ENCODE measurements at places on chromosomes 6 and 20.

DNA sequence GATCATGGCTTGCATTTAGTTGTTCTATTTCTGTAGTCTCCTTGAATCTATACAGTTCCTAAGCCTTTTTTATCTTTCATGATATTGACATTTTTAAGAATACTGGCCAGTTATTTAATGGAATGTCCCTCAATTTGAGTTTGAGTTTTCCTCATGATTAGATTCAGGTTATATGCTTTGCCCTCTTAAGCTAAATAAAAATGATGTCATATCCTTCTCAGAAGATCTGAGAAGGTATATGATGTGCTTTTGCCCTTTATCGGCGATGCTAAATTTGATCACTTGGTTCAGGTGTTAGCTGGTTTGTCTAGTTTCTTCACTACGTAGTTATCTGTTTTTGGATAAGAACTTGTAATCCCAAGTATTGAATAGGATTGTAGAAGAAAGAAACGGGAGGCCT, 509.8 kb upstream of the SOX4 start:
- no peak for DNase-seq

- no peak for DNase-seq
These were observed 98.6 kb downstream of the CDH4 start for GRCh38 chr20:61350500-61351250.

DNA sequence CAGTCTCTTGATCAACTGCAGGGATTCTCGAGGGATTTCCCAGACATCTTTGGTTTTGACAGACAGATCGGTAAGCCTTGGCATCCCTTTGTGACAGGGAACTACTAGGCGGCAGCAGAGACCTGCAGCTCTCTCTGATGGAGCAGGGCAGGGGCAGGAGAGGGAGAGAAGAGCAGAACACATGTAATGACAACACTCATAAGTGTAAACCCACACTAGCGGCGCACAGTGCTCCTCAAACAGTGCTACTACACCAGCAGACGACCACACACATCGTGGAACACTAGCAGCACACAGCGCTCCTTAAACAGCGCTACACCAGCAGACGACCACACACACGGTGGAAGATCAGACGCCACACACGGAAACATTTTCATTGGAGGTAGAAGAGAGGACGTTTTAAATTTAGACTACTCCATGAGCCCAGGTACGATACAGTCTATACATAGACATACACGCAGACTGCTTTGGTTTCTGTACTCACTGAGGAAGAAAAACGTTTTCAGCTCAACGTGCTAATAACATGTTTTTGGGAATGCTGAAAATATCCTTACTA, 94.5 kb upstream of the TRAF3IP2 start:
- DNase-seq: no peak

GRCh38 chr20:45470262-45470931, 844 bp downstream of the WFDC2 start:
- no peak for DNase-seq

DNA sequence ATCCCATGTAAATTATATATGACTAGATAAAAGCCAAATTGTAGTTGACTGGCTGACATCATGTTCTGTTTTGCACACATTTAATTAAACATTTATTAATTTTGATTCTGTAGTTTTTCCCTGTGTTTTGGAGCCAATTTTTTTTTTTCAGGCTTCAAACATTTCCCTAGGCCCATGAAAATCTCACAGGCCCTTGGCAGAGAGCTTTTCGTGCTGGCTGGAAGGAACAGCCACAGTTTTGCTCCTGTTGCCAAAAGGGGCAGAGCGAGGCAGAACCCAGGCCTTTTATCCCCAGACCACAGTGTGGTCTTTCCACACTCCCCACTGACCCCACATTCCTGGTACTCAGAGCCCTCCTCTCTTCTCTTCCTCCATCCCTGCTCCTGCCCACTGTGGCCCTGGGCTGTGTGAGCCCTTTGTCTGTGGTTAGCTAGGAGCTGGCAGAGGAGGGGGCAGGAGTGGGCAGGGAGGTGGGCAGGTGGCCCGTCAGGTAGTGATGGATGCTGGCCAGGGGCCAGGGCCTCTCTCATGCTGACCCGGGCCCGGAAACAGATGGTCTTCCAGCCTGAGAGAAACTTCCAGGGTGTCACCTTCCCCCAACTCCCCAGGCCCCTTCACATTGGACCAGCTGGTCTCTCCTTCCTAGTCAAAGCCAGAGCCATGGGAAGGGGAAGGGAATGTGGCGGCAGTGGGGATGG, 19.4 kb upstream of the CCM2L start:
- DNase-seq: no peak

DNA sequence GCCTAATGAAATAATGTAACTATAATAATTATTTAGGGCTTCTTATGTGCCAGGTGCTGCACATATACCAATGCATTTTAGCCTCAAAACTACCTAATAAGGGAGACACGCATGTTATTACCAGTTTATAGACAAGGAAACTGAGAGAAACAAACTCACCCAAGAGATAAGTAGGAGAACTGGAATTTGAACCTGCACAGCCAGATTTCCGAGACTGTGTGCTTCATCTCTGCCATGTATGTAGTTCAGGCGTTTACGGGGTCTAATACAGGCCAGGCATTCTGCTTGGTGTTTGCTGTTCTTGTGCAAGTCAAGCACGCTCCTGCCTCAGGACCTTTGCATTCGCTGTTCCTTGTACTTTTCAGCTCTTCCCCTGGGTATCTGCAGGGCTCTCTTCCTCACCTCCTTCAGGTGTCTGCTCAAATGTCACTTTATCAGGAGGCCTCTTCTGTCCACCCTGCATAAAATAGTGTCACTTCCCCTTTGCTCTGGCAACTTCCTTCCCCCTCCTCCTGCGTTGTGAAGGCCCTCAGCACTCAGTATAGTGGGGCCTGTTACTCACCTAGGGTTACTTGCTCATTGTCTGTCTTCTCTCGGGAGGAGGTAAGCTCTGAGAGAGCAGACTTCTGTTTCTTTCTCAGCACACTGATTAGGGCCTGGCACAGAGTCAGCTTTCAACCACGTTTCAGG, 6.1 kb upstream of the NSFL1C start:
- no peak for DNase-seq

DNA sequence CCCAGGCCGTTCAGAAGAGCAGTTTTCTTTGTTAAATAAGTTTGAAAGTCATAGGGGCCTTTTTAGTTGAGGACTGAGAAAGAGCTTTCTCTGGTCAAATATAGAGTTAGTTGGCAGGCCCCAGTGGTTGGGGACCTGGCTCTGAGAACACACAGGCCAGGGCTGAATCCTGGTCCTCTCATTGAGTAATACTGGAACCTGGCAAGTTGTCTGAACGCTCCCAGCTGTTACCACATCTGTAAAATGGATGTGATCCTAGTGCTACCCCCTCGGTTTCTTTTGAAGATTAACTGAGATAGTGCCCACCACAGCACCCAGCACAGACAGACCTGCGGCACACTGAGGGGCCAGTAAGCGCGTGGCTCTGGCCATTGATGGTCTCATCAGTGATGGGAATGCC, 215.5 kb downstream of the ZDHHC14 start:
- DNase-seq: no peak

- DNase-seq: no peak
These were observed 613.7 kb upstream of the FLRT3 start for GRCh38 chr20:14951105-14951504.

DNA sequence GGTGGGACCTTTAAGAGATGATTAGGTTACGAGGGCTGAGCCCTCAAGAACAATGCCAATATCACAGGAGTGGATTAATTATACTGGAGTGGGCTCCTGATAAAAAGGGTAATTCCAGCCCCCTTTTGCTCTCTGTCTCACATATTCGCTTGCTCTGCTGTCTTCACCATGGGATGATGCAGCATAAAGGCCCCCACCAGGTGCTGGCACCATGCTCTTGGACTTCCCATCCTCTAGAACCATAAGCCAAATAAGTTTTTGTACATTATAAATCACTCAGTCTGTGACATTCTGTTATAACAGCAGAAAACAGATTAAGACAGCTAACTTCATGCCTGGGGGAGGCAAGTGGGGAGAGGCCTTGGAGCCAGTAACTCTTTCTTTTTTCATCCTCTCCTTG, 9.8 kb upstream of the SNRPB start:
- no peak for DNase-seq

- no peak for DNase-seq
These were observed 559.4 kb upstream of the AGPAT4 start for GRCh38 chr6:161833099-161833860.

DNA sequence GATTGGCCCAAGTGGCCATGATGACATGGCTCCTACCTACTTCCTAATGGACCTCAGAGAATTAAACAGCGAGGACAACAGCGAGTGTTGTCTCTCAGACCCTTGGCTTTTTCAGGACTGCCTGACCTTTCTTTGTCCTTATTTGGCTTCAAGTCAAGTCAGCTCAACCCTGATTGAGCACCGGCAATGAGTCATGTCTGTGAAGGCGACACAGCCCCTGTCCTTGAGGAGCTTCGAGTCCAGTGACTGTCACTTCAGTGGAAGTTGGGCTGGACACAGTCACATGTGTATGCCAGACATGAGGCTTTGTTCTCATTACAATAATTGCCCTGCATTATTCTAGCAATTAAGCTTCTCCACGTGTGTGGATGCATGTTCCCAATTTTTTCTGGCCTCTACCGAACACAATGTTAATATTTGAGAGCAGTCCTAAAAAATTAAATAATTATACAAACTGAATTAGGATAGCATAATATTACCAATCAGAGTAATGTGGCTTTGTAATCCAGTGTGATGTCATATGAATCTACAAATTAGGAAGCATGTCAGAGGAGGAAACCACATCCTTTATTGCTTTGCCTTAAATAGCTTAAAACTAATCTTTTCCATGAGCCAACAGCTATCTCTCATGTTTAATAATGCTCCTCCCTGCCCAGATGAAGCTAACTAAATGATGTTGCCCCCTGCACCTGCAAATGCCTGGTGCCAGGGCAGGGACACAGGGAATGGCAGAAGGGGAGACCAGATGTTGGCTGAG, 178.6 kb downstream of the CDH26 start:
- DNase-seq: no peak

GRCh38 chr6:129340983-129341382, 369.0 kb downstream of the ARHGAP18 start:
- DNase-seq: no peak

DNA sequence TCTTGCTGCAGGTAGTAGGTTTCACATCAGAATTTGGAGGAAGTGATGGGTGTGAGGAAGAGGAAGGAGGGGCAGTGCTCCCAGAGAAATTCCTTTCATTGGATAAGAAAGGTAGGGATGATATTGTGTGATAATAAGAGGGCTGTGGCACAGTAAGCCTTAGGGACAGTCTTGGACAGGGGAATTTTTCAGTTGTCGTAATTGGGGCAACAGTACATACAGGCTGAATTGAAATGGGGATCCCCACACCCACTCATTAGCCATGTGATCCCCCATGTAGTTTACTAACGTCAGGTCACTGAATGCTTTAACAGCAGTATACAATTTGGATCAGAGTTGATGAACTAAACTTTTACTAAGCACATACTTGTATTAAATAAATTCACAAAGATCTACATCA, 79.4 kb downstream of the FOXO3 start:
- no peak for DNase-seq

All from HuH-7.5 (cell line).